Stimulated activated CD8-positive, alpha-beta memory T cell treated with anti-CD3 and anti-CD28 coated beads, Interleukin-2, amount 100 ng/mL, for 1 hour (primary cell): ENCODE measurements at places on chromosomes 6 and 20.

DNA sequence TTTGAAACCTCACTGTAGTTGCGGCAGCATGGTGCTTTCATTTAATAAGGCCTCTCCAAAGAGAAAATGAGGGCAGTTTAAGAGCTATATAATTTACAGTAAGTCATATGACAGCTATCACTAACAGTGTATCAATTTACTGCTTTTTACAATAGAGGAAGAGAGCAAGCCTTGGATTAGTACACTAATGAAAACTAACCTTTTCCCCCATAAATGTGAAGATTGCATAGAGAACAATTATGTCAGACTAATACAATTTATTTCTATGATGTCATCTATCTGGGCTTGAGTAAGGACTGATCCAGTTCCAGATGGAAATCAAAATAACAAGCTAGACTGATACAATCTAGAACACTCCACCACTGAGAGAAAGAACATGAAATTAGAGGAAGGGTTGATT is 78.1 kb upstream of the FAM83B start:
- DNase-seq = no peak

- DNase-seq = no peak
Observed at GRCh38 chr20:14582855-14583254, 245.4 kb upstream of the FLRT3 start.

- no peak for DNase-seq
Observed at GRCh38 chr20:5180421-5180820, 53.6 kb downstream of the CDS2 start.

DNA sequence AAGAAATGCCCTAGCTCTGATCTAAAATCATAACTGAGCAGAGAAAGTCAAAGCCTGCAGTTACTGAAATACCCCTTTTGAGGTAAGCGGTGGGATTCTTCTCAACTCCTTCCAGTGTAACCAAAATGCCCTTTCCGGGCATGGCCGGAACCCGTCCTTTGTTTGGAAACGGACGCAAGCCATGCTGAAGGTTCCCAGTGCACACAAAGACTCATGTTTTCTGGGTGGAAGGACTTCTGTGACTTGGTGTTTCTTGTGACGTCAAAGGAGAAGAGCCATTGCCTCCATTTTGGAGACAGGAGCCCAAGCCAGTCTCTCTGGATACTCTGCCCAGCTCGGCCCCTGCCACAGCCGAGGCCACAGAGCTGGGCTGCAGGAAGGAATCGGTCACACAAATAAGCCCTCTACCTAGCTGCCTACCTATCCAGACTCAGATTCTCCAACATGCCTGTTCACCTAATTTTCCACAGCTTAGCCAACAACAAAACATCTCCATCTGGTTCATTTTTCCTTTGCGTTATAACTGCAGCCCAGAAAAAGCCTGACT is 182.8 kb downstream of the TBXT start:
- DNase-seq = no peak

DNA sequence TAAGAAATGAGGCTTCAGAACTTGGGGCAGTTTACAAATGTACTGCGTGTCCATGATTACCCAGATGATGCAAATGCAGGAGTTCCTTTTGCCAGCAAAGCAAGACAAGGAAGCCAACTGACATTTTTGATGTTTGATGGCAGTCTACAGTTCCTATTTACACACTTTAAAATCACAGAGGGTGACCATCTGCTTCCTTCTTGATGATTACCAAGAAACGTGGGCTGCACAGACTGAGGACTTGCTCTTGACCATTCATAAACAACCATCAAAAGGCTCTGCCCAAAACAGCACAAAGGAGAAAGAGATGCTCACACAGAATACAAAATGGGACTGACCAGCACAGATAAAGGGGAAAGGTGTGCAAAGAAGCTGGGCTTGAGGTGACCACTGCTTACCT is 79.8 kb upstream of the TRAF3IP2 start:
- no peak for DNase-seq

DNA sequence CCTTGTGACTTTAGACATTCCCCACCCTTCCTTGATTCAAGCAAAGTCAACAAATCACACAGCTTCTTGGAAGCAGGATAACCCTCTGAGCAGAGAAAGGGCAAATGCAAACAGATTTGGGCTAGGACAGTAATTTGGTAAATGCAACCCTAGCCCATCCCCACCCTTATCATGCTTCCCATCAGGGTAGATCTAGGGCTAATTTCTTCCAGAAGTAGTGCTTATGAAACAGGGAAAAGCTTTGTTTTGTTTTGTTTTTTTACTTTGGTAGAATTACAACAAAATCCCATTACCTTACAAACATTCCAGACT is 525.1 kb upstream of the NOX3 start:
- DNase-seq = no peak

DNA sequence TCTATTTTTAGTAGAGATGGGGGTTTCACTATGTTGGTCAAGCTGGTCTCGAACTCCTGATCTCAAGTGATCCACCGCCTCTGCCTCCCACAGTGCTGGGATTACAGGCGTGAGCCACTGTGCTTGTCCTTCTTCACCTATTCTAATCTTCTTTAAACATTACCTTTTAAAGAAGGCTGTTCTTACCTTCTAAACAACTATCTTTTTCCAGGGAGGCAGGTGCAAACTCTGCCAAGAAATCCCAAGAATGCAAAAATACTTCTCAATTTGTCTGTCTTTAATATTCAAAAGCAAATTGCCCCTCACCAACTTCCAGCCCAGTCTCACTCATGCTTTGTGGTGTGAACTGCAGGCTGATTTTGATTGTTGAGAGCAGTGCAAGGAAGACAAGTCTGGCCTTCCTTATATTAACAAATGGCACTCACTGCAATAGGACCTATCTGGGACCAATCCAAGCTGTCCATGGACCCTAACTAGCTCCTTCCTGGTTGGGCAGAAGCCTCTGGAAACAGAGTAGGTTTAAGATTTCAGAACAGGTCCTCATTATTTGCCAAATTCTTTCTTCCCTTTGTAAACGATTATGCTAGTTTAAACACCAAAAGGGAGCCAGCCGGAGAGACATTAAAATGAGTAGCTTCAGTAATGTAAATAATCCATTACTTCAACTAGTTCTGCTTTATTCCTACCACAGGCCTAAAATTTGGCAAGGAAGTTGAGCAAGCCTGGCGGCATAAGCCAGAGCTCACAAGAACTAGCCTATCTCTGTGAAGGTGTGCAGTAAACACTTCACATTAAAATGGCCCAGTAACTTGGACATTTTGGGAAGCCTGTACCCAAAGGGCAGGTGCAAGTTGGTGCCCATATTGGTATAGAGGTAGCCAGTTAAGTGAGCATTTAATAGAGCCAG is 1.6 kb downstream of the SCAND1 start:
- no peak for DNase-seq

- DNase-seq = no peak
Observed at GRCh38 chr6:163182696-163183095, 231.8 kb upstream of the QKI start.

DNA sequence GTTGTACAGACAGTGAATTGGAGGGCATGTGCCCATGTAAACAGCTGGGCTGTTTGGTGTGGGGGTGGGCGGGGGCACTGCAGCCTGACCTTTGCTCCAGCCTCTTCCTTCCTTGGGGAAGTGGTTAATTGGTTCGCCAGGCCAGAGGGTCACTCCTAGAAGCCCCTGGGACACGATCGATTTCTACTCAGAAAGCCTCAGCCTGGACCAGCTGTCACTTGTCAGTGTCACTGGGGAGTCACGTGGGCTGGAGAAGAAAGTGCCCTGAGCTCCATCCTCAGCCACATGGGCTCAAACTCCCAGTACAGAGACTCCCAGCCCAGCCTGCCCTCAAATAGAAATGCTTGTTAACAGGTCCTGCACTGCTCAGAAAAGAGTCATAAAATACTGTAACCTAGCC is 423.8 kb upstream of the SULF2 start:
- DNase-seq = no peak

DNA sequence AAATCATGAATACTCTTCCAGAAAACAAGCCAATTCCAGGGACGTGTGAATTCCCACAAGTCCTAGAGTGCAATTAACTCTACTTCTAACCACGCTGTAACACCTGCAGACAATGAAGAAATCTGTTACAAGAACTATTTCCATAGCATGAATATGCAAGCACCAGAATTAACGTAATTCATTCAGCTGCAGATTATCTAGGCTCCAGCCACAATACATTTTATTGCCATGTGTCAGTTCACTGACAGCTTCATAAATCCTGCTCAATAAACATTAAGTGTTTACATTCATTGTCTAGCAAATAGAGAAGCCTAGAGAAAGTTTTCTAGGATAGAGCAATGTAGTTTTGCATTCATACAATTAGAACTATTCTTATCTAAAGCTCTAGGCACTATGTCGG is 1348.5 kb downstream of the GRIK2 start:
- no peak for DNase-seq

DNA sequence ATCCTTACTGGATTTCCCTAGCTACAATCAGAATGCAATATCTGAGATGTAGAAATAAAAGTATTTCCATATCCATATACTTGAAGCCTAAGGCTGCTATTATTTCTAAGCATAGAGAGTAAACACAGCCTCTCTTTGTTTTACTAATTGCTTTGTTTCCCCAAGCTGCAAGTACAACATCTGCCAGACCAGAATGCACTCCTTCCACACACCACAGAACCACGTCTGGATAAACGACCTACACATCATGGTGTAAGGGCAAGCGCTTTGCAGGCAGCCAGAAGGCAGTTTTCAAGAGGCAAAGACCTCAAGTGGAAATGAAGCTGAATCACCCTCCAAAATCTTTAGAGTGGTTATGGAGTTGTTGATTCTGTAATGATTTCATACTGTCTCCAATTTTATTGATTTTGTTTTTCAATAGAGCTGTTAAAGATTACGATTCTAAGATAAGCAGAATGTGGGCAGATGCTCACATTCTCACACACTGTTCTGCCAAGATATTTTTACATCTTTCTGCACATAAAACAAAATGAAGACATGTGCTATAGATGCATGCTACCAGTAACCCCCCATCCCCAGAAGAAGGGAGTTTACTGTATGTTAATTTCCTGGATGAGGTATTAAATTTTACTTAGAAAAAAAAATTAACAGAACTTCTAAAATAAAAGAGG is 88.8 kb downstream of the THEMIS start:
- no peak for DNase-seq

- no peak for DNase-seq
Observed at GRCh38 chr20:47276851-47277534, 79.5 kb downstream of the ZMYND8 start.

- DNase-seq = no peak
Observed at GRCh38 chr6:157574851-157575424, 193.9 kb downstream of the ZDHHC14 start.

GRCh38 chr6:151034825-151035781 is 169.6 kb downstream of the MTHFD1L start:
- DNase-seq = no peak

DNA sequence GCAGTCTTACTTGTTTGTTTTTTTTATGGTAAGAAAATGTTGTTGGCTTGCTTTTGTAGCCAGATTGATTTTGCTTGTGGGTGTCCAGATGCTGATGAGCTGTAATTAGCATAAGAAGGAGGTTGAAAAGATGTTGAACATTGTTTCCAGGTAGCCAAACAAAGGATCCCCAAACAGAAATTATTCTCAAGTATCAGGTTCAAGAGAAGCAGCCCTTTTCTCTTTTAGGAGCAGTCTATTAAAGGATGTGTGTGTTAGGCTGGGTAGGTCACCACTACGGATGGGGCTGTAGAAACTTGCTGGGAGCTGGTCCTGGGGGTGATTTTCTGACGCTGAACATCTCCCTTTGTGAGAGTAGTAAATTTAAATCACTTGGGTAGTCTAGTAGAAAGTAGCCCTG is 86.9 kb upstream of the VSTM2L start:
- no peak for DNase-seq

- DNase-seq = no peak
Observed at GRCh38 chr6:44000164-44000842, 126.9 kb downstream of the MRPL14 start.

GRCh38 chr6:32290886-32291450 is 67.1 kb upstream of the NOTCH4 start:
- no peak for DNase-seq

DNA sequence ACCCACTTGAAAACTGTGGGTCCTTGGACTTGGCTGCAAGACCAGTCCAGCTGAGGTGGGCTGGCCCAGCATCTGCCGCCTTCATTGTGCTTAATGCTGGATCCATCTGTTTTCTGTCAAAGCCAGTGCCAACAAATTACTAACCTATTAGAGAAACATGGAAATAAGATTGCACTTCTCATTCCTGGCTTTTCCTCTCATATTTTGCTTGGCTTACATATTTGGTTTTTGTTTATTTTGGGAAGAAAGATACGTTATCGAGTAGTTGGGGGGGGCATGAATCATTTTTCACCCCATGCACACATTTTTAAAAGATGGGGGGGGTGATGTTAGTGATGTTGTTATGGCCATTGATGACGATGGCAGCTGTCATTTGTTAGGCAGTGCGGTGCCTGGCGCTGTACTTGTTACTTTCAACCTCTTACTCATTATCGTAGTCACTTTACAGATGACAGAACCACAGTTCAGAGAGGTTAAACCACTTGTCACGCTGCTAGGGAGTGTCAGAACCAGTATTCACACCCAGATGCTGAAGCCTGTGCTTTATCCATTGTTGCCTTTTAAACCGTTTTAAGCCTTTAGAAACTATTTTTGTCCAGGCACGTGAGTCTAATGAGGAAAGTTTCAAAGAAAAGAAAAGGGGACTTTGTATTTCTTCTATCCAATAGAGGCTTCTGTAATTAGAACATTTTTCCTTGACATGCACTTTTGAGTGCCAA is 180.0 kb downstream of the TMEM242 start:
- DNase-seq = no peak

DNA sequence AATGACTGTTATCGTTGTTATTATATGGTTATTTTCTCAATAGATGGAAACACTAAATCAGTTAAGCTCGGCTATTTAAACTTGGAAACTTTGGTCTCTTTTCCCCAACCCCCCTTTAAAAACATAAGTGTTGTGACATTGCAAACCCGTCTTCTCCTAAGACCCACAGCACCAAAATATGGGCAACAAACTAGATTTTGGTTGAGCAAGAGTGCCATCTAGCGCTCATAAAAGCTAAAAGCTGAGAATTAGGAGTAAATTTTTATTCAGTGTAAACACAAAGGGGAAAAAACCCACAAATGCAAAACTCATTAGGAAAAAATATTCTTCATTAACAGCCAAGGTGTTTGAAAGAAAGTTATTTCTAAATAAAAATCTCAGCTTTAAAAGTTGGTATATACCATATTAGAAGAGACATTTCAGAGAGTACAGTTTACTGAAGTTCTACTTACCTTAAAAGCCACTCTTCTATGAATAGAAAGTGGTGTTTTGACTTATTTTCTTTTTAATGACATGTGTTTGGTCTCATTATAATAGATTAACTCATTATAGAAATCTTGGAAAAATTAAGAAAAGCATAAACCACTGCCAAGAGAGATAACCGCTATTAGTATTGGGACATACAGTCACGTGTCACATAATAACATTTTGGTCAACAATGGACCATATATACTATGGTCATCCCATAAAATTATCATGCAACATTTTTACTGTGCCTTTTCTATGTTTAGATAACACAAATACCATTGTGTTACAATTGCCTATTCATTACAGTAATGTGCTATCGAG is 21.1 kb downstream of the SESN1 start:
- no peak for DNase-seq
